Ecto neural progenitor cell (in vitro differentiated cells): ENCODE measurements at places on chromosomes 2 and 18.
A peak's percentile ranks its signal among the peaks of the same experiment; 100 is the strongest.

DNA sequence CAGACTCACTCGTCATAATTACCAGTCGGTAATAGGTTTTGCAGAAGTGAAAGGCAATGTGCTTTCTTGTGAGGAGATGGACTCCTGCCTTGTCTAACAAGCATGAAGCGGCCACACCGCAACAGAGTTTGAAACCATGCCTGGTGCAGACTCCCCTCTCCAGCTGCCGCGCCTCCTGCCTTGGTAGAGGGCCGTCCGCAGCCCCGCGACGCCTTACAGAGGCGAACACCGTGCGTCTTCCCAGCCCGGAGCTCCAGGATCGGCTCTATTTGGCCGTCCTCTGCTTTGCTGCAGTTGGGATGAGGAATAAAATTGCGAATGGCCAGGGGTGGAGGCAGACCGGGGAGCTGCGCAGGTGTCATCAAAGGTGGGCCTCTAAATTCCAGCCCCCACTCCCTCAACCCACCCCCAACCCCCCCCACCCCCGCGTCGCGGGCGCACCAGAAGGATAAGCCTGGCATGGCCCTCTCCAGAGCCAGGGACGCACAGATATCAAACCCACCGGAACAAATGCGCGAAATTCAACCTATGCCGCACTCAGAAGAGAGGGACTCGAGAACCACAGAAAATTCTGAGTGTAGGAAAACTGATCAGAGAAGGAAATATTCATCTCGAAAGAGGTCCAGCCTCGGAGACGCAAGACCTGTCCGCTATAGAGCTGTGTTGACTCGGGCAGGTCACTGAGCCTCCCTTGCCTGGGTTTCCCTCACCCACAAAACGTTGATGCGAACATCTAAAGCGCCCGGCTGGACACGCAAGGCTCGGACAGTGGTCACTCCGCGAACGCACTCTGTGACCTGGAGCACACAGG, 1.1 kb downstream of the TRABD2A start:
- DNase-seq: no peak

GRCh38 chr18:374721-375168, 106.9 kb upstream of the THOC1 start:
- DNase-seq: no peak

DNA sequence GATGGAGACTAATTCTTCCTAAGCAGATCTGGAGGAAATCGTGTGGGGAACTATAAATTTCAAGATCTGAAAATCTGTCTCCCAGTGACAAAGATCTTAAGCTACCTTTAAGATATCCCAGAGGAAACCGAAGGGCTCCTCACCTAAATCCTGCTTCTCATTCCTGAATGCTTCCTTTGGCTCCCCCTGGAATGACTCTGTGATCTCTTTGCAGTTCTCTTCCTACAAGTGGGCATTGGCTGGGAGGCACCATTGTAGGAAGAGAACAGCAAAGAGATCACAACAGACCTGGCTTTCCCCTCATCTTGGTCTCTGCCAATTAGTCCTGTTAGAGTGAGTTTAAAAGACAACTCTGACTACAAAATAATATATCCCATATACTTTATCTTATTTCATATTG, 70.0 kb upstream of the KCNH7 start:
- DNase-seq: no peak

GRCh38 chr18:76643996-76644395, 149.0 kb upstream of the ZNF516 start:
- DNase-seq: no peak

DNA sequence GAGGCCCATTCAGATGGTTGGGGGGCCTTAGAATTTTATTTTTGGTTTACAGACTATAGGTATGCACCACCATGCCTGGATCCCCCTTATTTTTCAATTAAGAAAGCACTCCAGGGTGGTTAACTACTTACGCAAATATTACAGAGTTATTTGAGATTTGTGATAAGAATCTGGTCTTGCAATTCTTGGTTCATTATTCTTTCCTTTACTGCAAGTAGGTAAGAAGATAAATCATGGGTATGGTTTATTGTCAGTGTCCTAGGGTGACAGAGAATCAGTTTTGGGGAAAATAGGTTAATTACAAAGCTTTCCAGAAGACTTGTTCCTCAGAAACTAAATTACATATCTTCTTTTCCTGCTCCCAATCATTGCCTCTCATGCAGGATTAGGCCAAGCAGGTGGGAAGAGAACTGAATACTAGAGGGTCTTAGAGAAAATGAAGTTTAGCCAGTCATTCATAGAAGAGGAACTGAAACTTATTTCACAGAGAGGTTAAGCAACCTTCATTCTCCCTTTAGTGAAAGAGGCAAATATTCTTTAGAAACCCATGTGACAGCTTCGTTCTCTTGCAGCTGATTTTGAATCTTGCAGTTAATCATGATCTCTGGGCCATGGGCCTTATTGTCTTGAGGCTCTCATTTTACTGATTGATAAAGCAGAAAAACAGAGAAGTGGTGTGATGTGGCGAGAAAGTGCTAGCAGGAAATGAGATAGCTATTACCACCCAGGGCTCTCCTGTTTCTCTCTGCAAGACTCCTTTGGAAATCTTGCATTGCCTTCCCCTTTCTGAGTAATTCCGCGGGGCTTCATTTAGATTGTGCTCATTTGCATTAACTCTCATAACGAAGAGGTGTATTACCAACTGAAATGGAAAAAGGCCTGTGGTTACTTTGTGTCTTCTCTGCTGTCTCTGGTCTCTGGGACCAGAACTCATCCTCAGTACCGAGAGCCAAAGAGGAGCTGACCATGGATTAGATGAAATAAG, 44.8 kb upstream of the ARHGAP25 start:
- no peak for DNase-seq

DNA sequence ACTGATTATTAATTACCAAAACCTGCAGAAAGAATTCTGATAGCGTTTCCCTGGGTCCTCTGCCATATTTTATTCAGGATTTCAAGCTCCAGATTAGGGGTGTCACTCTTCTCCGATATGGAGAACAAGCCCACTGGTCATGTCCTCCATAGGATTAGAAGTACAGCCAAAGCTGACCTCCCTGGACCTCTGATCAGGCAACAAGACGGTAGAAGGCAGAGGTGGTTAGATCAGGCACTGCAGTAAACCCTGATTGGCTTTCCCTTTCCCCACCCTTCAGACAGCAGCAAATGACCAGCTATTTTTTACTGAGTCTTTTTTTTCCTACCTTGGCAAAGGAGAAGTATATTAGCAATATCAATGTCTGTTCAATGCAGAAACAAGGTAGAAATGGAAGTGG, 37.7 kb downstream of the SPC25 start:
- DNase-seq: no peak

DNA sequence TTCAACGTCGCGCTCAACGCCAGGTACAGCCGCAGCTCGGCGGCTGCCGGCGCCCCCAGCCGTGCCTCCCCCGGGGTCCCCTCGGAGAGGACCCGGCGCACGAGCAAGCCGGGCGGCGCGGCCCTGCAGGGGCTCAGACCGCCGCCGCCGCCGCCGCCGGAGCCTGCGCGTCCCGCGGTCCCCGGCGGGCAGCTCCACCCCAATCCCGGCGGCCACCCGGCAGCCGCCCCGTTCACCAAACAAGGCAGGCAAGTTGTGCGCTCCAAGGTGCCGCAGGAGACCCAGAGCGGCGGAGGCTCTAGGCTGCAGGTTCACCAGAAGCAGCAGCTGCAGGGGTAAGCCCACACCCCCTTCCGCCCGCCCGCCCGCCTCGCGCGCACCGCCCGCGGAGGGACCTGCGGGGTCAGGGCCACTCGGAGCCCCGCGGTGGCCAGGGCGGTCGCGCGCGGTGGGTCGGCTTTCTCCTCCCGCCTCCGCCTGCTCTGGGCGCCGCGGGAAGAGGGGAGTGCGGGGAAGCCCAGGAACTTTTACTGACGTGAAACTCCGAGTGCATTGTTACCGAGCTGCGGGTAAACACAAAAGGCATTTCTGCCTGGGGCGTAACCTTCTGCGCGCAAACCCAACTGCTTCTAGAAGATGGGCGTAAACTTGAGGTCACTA, 861 bp downstream of the LTBP1 start:
- peak; percentile 82 for DNase-seq

DNA sequence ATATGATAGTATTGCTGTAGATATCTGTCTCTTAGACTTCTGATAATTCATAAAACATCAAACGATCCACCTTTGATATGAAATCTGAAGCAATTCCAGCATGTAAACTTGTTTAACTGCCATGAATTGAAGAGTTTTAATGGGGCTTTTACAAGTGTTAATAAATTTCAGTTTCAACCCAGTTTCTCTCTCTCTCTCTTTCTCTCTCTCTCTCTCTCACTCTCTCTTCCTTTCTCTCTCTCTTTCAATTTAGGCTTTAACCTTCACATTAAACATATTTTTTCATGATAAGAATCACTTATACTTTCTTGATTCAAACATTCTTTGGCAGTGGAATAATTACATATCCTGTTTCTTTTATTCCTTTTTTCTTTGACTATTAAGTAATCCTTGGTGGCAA, 296.1 kb downstream of the EPHA4 start:
- DNase-seq: no peak

DNA sequence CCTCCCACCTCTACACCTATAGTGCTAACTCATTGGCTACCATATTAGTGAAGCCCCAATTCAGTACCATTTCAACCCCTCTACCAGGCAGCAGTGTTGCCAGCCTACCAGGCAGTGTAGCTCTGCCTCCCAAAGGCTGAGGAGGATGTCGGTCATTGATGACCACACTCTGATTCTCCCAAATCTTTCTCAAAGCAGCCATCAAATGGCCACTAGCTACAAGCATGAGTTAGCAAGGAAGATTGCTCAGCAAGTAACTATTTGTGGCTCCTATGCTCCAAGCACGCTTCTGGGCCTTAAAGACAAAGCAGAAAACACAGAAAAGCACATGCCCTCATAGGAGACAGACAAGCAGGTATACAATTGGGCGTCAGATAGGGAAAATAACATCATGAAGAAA, 42.7 kb upstream of the AFF3 start:
- DNase-seq: no peak

DNA sequence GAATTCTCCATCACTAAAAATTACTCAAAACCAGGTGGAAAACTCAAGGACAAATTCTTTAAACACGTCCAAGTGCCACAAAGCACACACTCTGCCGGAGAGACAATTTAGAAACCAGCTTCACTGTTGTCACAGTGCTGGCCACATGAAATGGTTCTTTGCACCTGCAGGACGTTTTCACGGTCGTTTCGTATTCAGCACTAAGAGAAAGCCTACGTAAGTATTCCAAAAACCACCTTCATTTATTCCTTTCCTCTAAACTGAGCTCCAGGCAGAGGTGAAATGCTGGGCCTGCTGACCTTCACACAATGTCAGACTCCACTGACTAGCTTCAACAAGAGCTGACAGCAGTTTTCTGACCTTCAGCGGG, 680 bp downstream of the ATP5F1A start:
- no peak for DNase-seq

DNA sequence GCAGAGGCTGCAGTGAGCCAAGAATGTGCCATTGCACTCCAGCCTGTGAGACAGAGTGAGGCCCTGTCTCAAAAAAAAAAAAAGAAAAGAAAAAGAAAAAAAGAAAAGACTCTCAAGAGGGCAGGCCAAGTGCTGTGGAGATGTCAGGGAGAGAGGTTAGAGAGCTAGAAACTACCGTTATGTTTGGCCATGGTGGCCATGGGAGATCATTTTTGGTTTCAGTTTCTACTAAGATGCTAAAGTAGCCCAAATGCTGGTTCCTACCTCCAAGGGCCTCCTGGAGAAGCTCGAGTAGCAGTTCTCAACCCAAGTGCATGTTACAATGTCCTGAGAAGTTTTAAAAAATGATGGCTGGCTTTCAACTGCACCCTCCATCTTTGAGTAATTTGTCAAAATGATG, 47.4 kb upstream of the TCF4 start:
- no peak for DNase-seq

DNA sequence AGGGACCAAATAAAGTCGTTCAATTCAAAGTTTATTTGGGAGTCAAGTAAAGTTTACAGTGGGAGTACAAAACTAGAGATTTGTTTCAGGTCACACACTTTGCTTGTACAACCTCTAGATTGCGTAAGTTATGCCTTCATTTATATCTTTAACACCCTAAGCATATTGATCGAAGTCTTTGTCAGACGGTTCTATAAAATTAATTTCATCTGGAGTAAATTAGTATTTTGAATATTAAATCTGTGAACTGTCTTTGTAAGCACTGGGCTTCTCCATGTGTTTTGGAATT, 119.7 kb downstream of the ACAA2 start:
- DNase-seq: no peak

- DNase-seq: peak; percentile 27
These were observed 71.4 kb downstream of the MARCHF4 start for GRCh38 chr2:216300906-216301305.

- DNase-seq: no peak
These were observed 202.6 kb downstream of the HRH4 start for GRCh38 chr18:24663026-24663425.

- peak; percentile 67 for DNase-seq
These were observed 667 bp downstream of the SP9 start for GRCh38 chr2:174335254-174335987.

DNA sequence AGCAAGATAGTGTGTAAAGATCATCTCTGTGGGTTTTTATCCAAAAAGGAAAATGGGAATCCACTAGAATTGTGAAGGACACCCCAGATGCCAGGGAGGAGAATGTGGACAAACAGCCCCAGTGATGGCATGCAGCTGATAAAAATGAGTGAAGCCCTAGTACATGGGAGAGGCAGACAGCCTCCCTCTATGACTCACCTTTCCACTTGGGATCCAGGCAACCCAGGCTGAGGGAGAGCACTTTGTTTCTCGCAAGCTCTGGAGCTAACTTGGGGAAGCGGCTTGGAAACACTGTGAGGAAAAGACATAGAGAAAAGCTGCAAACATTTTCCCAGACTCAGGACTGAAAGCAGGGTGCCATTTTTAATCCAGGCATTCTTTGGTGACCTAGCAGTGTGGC, 5.3 kb upstream of the FLACC1 start:
- DNase-seq: no peak

DNA sequence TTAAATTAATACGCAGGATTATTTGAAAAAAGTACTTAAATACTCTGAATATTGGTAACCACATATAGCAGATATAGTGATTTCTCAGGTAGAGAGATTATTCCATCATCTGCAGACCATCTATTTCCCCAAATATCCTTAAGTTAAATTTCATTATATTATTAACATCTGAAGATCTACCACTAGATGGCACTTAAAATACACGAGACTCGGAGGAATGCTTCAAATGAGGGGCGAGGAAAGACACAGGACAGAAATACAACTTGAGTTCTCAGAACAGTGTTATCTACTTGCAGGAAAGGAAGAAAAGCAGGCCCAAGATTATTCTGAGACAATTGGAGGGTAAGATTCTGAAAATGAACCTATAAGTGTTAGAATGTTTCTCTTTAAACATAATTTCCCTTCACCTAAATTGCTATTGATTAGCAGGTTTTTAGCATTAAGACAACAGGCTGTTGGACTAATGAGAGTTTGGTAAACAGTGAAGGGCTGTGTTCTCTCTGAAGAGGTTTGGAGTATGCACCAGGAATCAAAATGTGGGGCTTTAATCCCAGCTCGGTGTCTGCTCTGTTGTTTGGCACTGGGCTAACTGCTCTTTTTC, 76.9 kb upstream of the GCFC2 start:
- DNase-seq: no peak

GRCh38 chr2:172334988-172335387, 92.4 kb upstream of the ITGA6 start:
- no peak for DNase-seq

- DNase-seq: no peak
These were observed 471.0 kb upstream of the HNMT start for GRCh38 chr2:137493261-137493660.

GRCh38 chr2:187009483-187010239, 160.7 kb upstream of the ZSWIM2 start:
- no peak for DNase-seq
